ENCODE measurements at places on chromosomes 2 and 18.

GRCh38 chr2:176063958-176064357 lies 19.8 kb downstream of the EVX2 start:
- DNase-seq: no peak

DNA sequence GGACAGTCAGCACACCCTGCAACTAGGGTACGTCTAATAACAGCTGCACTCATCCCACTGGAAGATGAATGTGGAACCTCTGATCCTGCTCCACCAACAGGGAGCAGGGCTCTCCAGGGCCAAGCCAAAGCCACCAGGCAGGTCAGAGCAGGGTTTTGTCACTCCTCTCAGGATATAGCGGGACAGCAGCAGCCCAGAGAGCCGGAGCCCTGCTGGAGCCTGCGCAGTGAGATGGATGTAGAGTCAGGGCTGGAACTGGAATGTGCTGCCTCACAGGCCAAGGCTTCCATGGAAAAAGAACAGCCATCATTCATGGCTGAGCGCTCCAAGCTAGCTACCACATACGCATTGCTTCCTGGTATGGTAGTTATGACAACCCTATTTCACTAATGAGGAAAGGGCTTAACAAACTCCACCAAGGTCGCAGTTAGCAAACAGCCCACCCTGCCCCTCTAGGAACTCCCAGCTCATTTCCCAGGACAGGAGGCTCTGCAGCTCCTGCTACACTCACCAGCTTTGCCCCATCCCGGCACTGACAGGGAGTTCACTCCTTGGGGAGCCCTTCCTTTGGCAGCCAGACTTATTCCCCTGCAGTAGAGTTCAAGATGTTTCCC lies 85.2 kb downstream of the HS1BP3 start:
- no peak for DNase-seq

- DNase-seq: no peak
Measured at GRCh38 chr2:66186537-66186936, 248.4 kb upstream of the MEIS1 start.

DNA sequence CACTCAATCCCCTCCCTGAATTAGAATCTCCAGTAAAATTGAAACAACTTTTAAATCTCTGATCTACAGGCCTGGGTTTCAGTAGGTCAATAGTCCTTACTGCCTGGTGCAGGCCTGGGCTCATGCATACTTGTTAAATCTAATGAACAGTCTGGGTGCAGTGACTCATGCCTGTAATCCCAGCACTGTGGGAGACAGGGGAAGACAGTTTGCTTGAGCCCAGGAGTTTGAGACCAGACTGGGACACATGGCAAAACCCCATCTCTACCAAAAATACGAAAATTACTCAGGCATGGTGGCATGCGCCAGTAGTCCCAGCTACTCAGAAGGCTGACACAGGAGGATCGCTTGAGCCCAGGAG lies 94.7 kb upstream of the SP3 start:
- DNase-seq: no peak
